Activated gamma-delta T cell (primary cell): ENCODE measurements at places on chromosomes 1 and 21.

DNA sequence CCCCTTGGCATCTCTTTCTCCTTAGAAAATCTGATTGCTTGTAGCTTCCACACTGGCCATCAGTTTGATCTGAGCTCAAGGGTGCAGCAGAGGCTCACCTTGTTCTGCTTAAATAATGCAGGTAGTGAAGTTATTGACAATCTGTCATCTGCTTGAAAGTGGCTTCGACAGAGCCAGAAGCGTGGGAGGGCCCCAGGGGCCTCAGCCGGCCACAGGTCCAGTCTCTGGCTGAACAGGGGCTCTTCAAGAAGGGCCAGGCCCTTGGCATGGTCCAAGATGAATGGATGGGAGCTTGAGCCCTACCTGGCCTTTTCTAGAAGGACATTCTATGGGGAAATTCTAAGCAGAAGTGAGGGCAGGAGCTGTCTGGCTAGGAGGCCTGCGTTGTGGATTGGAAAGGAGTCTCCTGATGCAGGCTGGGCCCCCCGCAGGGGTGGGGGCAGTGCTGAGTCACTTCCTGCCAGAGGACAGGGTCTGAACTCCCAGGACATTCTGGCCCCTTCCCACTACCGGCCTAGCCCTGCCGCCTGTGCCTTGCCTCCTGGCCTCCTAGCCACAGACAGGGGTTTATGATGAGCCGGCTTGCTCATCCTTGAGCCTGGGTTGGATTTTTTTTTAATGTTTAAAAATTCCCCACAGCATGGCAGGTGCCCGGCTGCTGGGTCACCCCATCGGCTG, 162.3 kb upstream of the VAMP3 start:
- no peak for DNase-seq

GRCh38 chr1:234398849-234399381, 25.7 kb downstream of the COA6 start:
- no peak for DNase-seq

DNA sequence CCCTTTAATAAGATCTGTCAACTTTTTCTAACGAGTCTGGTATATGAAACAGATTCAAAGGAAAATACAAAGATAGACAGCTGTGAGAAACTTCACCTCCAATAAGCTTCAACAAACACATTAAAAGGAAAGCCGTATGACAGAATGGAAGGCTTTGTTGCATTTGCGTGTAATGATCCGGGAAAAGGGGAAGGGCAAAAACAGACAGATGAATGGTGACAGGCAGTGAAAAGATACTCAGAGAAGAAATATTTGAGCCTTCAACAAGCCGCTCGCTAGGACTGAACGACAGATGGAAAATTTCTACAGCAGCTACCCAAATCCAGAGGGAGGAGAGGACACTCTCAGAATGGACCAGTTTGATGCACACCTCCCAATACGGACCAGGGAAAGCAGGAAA, 14.9 kb downstream of the COPA start:
- no peak for DNase-seq

GRCh38 chr1:116769561-116769977, 15.3 kb downstream of the CD2 start:
- DNase-seq, result no peak

DNA sequence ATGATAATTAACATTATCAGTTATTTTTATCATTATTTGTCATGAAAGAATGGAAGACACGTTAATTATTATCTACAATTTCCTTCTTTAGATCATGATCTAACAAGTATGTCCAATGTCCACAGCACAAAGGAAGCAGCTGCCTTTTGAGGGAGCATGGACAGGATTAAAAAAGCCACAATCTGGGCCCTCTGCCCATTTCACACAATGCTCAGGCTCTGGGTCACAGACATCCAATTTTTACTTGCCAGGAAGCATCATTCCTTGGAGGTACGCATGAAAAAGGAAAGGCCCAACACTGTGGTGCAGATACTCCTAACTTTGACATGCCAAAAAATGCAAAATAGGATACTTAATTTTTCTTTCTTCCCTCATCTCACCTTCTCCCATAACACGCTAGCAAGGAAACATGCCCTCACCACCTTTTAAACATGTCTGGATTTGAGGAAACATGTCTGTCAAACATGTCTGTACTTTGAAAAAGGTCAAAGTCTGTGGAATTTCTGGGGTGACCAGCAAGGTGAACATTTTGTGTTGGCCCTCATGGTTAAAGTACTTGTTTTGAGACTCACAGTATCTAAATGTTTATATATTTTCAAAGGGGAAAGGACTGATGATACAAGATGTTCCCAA, 40.0 kb downstream of the GADD45A start:
- no peak for DNase-seq

DNA sequence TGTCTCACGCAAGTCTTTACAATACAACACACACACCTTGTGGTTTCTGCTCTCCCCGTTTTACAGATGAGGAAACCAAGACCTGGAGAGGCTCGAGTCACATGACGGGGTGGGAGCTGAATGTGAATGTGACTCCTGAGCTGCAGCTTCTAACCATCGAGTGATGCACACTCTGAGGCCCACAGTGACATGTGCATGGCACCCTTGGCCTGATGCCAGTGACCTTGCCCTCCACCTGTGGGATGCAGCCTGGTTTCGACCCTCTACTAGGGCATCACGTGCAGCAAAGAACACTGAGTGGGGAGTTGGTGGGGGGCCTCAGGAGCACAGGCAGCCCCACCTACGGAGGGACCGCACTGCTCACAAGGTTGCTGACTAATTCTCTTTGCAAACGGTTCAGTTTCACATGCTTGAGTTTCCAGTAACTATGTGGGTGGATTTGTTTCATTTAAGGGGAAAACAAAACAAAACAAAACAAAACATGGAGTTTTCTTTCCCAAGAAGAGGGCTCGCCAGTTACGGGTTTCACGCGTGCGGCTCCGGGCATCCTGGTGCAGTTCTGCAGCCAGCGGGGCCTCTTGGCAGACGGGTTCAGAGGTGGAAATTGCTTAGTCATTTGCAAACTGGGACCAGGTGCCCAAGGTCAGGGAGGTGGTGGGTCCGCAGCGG, 22.9 kb downstream of the SPSB1 start:
- no peak for DNase-seq
